ENCODE measurements at places on chromosomes 3 and 15. TPM values are rescaled to one million over a fixed set of nuclear protein-coding genes. Genes with fewer than 3 reads are reported as not detected.

The IRAK2 gene
- total RNA-seq, result 4.5 TPM

The FAM107A gene
- total RNA-seq, result not detected

- no peak for DNase-seq
Observed at GRCh38 chr15:87901926-87902690, 354.4 kb downstream of the NTRK3 start.

GRCh38 chr3:80097674-80098073, 329.9 kb upstream of the ROBO1 start:
- DNase-seq, result no peak

GRCh38 chr15:52103217-52104207, 9.1 kb downstream of the BCL2L10 start:
- no peak for DNase-seq
